ENCODE measurements at places on chromosomes 4 and X. TPM values are rescaled to one million over a fixed set of nuclear protein-coding genes. Genes with fewer than 3 reads are reported as not detected.

RBM46 gene
- total RNA-seq, result not detected

GPM6B gene
- total RNA-seq, result not detected

FAM47A gene
- total RNA-seq, result not detected

ETDA gene
- not detected for total RNA-seq

ITGB1BP2 gene
- 4.8 TPM for total RNA-seq

All from activated CD4-positive, alpha-beta memory T cell treated with anti-CD3 and anti-CD28 coated beads for 36 hours (primary cell).